A549 treated with Hydrocortisone at 1 μM for 4 hours (cell line): ENCODE measurements at places on chromosomes 5 and 9. TPM values are rescaled to one million over a fixed set of nuclear protein-coding genes. Genes with fewer than 3 reads are reported as not detected.

The GABRA6 gene
- not detected in 5 replicates for total RNA-seq

The SLCO4C1 gene
- total RNA-seq = 0.02 TPM in 1 of 5 replicates, not detected in the others

The BRD9 gene
- total RNA-seq = 35.5 to 44.1 TPM (median 41.2 TPM) in 5 replicates

The LHX2 gene
- 3.5 to 4.9 TPM (median 4.7 TPM) in 5 replicates for total RNA-seq

The F12 gene
- total RNA-seq = 14.2 to 24.1 TPM (median 22.1 TPM) in 5 replicates

The DMRT2 gene
- 0.17 TPM in 1 of 5 replicates, not detected in the others for total RNA-seq

The INSL4 gene
- 13.9 to 17.9 TPM (median 16.5 TPM) in 5 replicates for total RNA-seq

The BSPRY gene
- 0.06 to 0.12 TPM in 2 of 5 replicates, not detected in the others for total RNA-seq

The FGD3 gene
- total RNA-seq = 0.10 to 0.93 TPM (median 0.27 TPM) in 5 replicates

The PAPPA gene
- 21.8 to 38.1 TPM (median 32.1 TPM) in 5 replicates for total RNA-seq

The FBN2 gene
- total RNA-seq = 12.6 to 23.1 TPM (median 18.3 TPM) in 5 replicates
